ENCODE measurements at places on chromosomes 2 and 18.

GRCh38 chr18:22344908-22345670 is 72.6 kb downstream of the CTAGE1 start:
- DNase-seq: no peak

DNA sequence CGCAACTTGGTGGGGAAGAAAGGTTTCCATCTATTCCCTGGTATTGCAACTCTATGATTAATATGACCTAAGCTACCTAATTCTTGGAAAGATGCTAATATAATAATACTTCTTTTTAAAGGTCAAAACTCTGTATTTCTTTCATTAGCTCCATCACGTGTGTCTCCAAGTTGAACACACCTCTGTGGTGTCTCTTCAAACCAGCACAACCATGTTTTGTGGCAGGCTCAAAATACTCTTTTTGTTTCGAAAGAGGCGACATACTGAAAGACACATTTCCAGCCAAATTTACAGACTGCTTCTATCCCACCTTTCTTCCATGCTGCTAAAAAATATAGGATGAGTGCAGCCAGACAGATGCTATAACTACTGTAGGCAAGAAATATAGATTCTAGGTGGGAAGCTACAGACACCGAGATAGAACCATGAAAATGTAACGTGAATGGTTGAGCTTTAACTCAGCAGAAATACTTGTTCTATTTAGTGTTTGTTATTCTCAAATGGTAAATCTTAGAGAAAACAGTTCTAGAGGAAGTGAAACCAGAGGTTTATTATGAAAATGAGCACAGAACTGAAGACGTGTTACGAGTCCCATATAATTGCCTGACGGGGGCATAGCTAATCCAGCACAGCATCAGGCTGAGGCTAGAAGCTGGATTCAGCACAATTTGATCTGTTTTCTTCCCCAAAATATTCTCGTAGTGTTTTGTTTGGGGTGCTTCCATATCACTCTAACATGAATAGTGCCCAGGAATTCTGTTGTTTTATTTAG is 991.5 kb upstream of the FANCL start:
- no peak for DNase-seq

DNA sequence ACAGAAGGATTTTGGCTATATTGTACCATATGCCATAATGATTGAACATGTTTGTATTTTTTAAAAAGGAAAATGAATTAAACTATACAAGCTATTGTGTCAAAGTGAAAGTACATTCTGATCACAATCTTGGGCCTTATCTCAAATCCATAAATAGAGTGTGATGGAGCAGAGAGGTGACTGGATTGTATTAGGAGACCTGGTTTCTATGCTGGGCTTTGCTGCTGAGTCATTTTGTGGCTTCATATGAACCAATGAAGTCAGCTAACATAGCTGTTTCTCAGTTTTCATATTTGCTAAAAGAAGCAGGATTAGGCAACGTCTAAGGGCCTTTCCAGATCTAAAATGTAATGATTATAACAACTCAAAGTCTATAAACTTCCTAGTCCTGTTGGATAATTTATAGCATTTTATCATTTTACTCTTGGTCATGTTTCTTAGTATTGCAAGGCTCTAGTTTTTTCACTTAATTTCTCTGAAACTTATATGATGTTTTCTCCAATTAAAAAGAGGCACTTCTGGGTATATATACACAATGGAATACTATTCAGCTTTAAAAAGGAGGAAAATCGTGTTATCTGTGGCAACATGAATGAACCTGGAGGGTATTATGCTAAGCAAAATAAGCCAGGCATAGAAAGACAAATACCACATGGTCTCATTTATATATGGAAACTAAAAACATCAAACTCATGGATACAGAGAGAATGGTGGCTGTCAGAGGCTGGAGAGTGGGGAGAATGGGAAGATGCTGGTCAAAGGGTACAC is 112.3 kb downstream of the MEP1B start:
- DNase-seq: no peak

DNA sequence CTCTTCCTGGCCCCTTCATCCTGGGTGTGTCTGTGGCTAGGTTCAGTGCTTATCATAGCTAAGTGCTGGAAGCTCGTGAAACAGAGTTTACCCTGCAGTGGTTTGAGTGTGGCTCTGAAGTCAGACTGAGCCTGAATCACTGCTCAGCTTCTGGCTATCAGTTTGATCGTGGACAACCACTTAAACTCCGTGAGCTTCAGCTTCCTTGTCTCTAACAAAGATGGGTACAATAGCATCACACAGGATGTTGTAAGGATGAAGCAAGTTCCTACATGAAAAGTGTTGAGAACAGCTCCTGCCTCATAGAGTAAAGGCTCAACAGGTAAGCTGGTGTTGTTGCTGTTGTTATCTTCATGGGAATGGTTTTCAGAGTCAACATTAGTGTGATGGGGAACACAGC is 210.3 kb downstream of the CLIP4 start:
- DNase-seq: no peak

DNA sequence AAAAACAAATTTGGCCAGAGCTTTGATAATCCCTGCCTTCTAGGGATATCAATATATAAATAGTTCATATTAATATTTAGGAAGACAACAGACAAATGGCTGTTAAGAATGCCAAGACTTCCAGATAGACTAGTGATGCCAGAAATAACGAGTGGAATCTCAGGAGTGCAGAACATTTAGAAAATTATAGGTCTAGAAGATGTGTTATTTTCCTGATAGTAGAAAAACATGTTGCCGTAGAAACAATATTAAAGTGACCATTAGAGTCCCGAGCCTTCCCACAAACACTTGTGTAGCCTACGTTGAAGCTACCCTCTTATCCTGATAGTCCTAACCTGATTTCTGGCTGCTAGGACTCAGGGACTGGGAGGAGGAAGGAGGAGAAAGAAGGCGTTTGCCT is 54.3 kb upstream of the ITGA6 start:
- DNase-seq: no peak

DNA sequence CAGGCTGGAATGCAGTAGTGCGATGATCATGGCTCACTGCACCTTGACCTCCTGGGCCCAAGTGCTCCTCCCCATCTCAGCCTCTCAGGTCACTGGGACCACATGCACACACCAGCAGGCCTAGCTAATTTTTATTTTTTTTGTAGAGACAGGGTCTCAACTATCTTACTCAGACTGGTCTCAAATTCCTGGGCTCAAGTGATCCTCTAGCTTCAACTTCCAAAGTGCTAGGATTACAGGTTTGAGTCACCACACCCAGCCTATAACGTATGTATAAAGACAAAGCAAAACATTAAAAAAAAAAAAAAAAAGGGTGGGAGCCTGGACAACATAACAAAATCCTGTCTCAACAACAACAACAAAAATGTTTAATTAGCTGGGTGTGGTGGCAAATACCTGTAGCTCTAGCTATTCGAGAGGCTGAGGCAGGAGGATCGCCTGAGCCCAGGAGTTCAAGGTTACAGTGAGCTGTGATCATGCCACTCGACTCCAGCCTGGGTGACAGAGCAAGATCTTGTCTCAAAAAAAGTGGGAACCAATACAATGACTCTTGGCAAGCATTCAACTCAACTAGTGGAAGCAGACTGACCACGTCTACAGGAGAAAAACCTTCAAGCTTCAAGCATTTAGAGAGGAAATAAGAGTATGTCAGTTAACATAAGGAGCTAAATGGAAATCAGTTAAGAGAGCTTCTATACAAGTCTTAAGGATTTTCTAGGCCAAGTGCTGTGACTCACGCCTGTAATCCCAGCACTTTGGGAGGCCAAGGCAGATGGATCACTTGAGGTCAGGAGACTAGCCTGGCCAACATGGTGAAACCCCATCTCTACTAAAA is 2.6 kb downstream of the GTF3C2 start:
- DNase-seq: no peak

- DNase-seq: no peak
These were observed 69.0 kb downstream of the CTAGE1 start for GRCh38 chr18:22348521-22349316.

GRCh38 chr2:68837164-68837860 is 33.9 kb downstream of the BMP10 start:
- peak; percentile 46 for DNase-seq

DNA sequence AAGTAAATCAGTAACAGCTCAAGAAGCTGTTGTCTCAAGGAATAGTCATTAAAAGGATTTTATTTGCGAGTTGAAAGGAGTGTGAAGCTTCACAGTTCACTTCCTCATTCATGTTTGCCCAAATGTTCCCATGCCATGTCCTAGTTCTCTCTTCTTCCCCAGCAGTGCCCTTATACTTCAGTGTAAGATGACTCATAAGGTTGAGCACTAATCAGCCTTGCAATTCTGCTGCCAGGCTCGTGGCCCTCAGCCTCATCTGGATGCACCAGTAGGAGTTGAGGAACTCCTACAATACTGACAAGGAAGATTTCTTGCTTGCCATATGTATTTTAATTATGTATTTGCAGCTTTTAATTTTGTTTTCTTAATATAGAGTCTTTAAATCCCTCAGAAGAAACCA is 1980.4 kb downstream of the SUCLG1 start:
- DNase-seq: no peak

DNA sequence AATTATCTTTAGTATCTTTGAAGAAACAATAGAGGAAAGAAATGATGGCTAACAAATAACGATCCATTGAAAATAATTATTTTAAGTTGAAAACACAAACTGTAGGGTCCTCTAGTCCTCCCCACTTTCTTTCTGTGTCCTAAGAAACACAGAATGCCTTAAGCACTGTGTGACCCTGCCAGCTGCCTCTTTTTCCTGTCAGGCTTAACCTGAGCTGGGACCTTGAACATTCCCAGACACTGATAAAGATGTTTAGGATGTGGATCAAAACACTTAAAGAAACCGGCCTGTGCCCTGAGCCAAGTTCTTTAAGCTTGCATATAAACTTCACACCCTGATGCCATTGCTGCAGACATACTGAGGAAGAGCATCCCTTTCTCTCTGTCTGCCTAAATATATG is 755.4 kb upstream of the VRK2 start:
- no peak for DNase-seq

DNA sequence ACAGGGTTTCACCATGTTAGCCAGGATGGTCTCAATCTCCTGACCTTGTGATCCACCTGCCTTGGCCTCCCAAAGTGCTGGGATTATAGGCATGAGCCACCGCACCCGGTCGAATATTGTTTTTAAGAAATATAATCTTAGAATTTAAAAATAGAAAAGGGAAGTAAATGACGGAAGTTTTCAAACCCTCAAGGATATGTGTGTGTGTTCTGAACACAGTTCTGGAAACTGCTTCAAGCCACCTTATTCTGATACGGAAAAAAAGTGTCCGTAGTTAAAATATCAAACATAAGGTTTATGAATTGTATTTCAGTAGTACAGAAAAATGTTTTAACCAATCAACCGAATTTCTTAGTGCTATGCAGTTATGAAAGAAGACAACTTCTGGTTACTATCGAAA is 115.9 kb downstream of the UPP2 start:
- no peak for DNase-seq

- no peak for DNase-seq
These were observed 426.9 kb upstream of the ID2 start for GRCh38 chr2:8254791-8255447.

- DNase-seq: no peak
These were observed 27.3 kb upstream of the EVA1A start for GRCh38 chr2:75587954-75588587.

GRCh38 chr18:32349728-32350395 is 120.8 kb downstream of the GAREM1 start:
- DNase-seq: no peak

- DNase-seq: no peak
These were observed 159.8 kb upstream of the PIEZO2 start for GRCh38 chr18:11309172-11309571.

GRCh38 chr2:112047537-112048235 is 7.4 kb upstream of the TMEM87B start:
- DNase-seq: no peak

DNA sequence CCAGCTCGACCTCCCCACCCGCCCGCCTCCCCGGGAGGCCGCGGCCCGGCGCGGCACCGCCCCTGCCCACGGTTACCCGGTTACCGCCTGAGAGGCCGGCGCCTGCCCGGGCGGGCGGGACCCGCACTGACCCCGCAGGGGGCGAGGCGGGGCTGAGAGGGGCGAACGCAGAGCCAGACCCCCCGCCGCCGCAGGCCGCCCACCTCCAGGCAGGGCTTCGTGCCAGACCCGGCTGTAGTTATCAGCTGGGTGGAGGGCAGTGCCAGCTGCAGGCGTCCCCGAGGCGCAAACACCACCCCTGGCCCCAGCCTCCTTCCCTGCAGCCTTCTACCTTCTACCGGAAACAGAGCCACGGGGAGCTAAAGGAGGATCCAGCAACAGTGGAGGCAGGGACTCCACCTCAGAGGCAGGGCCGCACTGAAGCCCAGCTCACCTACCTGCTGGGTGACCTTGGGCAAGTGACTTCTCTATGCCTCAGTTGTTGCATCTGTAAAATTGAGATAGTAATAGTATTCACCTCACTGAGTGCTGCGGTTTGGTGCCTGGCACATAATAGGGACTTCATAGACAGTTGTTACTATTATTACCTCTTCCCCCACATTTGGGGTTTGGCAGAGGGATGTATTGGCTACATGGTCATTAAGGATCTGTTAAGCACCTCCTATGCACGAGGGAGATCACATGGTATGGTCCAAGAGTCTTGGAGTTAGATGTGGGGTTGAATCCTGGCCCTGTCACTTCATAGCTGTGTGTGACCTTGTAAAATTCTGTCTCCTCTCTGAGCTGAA is 231.6 kb upstream of the SMAD2 start:
- DNase-seq: no peak

DNA sequence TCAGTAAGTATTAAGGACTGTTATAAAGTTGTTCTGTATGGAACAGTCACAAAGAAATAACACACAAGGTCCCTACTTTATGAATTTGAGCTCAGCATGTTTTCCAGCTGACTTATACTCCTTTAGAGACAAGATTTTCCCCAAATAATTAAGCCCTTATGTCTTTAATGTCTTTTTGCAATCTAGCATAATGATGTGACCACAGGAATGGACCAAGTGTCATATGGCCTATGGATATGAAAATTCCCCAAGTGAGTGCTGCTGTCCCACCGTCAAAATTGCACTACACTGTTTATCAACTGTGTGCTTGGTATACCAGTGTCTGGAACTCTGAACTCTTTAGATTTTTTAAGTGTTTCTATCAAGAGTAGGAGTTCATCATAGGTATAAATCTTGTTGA is 369.6 kb downstream of the PID1 start:
- no peak for DNase-seq

- DNase-seq: no peak
These were observed 49.9 kb upstream of the DAPL1 start for GRCh38 chr2:158745067-158745865.

GRCh38 chr18:48676756-48677368 is 138.0 kb downstream of the CTIF start:
- peak; percentile 23 for DNase-seq

GRCh38 chr2:196108604-196109003 is 40.0 kb upstream of the DNAH7 start:
- no peak for DNase-seq

- no peak for DNase-seq
These were observed 17.8 kb downstream of the MAP3K2 start for GRCh38 chr2:127370010-127370409.

DNA sequence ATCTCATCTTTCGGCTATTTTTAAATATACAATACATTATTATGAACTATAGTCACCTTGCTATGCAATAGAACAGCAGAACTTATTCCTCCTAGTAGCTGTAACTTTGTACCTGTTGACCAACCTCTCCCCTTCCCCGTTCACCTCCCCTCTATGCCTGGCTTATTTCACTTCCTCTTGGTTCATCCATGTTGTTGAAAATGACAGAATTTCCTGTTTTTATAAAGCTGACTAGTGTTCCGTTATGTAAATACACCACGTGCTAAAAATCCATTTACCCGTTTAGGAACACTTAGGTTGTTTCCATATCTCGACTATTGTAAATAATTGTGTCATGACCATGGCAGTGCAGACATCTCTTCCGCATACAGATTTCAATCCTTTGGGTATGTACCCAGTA is 10.3 kb downstream of the ALPI start:
- no peak for DNase-seq

- DNase-seq: no peak
These were observed 233.1 kb downstream of the SEPTIN10 start for GRCh38 chr2:109380502-109381326.

Data from effector memory CD4-positive, alpha-beta T cell (primary cell).